Stimulated activated CD4-positive, alpha-beta T cell treated with anti-CD3 and anti-CD28 coated beads, Interleukin-4, amount 100 ng/mL, for 24 hours (primary cell): ENCODE measurements at places on chromosomes 4 and X.

DNA sequence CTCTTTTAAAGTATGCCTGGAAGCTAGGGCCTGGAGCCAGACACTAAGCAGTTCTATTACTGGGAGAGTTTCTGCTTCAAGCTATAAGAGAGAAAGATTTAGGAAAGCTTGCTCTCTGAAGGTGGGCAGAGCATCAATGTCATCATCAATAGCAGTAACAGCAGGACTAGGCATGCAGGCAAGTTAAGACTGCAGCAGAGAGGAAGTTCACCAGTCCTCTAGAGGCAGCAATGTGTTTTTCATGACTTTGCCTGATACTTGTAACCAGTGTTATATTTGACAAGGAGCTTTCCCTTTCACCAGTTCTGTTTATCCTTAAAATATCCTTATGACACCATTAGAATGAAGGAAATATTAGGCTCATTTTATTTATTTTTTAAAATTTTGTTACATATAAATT is 237.9 kb downstream of the KCTD8 start:
- no peak for DNase-seq

DNA sequence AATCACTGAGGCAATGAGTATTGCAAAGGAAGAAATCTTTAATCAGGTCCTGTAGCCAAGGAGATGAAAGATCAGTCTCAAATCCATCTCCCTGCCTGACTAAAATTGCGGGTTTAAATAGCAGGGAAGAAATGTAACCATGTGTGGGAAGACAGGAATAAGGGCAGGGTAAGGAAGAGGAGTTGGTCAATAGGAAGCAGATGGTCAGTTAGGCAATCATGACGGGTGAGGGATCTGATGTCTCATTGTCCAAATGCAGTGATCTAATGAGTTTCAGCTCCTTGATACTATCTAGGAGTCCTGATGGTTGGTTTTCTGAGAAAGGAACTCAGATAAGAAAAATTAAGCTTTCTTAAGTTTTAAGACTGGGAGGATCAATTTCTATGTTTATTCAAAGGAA is 200.8 kb downstream of the SPATA18 start:
- DNase-seq, result no peak

DNA sequence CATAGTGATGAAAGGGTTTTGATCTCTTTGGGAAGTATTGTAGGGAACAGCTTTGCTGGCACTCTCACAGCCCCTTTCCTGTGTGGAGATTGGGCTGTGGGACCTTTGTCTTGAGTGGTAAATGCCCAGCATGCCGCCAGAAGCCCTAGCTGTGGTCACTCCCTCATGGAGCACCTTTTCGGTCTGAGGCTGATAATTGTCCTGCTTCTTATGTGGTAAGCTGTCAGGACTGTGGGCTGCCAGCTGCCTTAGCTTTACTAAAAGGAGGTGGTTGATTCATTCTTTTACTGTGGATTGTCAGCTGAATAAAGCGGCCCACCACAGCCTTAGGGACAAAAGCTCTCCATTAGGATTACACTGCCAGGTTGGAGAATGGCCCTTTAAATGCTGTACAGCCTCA is 7.1 kb downstream of the PASD1 start:
- DNase-seq, result no peak

- DNase-seq, result peak; percentile 65
These were observed 11.8 kb upstream of the DCUN1D4 start for GRCh38 chr4:51831133-51831532.

- no peak for DNase-seq
These were observed 280.9 kb upstream of the RPS6KA3 start for GRCh38 chrX:20547611-20548051.

- no peak for DNase-seq
These were observed 135.0 kb upstream of the TENT5D start for GRCh38 chrX:80285131-80285773.

GRCh38 chrX:120793098-120793497 is 82.6 kb downstream of the CT47B1 start:
- DNase-seq, result no peak

DNA sequence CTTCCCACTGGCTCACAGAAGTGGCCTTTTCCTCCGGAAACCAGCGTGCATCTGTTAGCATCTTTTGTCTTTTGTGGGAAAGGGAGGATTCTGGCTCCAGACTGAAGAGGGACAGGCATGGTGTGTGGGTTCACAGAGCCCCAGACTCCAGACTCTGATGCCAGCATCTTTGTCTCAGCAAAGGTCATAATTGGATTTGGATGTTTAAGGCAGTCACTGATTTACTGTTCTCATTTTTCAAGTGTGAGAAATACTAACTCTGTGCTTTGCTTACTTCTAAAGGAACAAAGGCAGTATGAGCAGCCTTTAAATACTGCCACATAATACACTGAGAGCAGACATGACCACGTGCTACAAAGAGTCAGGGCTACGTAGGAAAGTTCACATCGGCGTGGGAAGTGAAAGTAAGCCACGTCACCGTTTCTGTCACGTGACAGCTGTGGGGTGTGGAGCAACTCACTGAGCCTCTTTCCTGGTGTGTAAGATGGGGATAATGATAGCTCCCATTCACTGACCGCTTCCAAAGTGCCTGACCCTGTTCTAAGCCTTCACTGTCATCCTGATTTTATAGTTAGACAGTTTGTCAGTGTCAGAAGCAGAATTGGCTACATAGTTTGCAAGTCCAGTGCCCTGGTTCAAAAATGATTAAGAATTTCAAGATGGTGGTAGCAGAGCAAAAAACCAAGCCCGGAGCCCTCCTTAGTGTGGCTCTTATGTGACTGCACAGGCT is 24.8 kb upstream of the TMSB4X start:
- DNase-seq, result peak; percentile 87

DNA sequence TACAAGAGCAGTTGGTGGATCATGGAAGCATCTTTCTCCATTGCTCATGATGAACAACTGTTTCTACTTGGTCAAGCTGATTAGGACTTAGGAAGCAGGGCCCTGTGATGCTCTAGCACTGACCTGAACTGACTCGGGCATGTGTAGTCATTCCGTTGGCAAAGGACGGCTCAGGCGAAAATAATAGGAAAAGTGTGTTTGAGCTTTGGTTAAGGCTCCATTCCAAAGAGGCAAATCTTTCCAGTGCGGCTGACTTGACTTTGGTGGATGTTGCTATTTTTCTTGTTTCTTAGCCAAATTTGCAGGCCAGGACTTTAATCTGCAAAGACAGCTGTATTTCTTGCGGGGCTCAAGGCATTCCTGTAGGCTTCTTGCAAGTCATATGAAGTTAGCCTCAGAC is 39.5 kb downstream of the ZNF518B start:
- DNase-seq, result no peak

GRCh38 chrX:46543441-46543840 is 1.8 kb downstream of the ZNF674 start:
- DNase-seq, result no peak

DNA sequence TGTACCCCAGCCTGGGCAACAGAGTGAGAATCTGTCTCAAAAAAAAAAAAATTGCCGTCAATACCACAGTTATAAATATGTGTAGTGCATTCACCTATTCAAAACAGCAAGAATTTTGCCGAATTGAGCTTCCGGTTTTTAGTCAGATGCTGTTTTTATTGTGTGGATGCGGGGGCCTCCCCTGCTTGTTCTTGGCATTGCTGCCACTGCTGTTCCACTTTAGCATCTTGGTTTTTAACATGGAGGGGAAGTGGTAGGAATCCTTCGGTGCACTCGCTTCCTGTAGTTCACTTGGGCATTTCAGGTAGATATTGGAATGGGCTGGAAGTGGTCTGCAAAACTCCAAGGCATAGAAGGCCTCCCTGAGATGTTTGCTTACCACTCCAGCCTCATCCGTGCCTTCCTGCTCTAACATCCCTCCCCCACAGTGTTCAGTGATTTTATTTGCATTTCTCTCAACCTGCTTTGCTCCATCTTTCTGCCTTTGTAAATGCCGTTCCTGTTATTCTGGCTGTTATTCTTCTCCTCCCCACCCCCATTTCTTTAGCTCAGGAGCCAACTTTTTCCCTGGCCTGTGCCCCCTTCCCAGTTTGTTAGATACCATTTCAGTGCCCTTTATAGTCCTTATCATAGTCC is 25.5 kb downstream of the MOB1B start:
- DNase-seq, result peak; percentile 6

GRCh38 chrX:150959557-150959956 is 23.6 kb upstream of the HMGB3 start:
- DNase-seq, result no peak

DNA sequence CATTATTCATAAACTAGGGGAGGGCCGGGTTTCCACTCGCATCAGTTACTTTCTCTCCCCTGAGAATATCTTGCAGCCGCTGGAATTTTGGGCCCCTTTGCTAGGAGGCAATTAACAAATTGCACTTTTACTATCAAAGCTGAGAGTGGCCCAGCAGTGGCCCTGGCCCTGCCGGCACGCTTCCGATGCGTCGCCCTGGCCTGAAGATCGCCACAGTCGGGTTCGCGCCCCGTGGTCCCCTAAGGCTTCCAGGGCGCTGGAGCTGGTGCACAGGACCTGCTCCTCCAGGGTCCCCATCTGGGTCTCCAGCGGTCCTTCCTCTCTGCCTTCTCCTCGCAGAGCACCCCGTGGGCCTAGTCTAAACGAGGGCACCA is 486 bp upstream of the CWH43 start:
- DNase-seq, result no peak

- DNase-seq, result no peak
These were observed 145.9 kb downstream of the CPEB2 start for GRCh38 chr4:15148199-15148598.

- no peak for DNase-seq
These were observed 111.3 kb upstream of the ELOVL6 start for GRCh38 chr4:110309675-110310074.

- DNase-seq, result no peak
These were observed 1.0 kb downstream of the GABRA3 start for GRCh38 chrX:152450076-152450475.

DNA sequence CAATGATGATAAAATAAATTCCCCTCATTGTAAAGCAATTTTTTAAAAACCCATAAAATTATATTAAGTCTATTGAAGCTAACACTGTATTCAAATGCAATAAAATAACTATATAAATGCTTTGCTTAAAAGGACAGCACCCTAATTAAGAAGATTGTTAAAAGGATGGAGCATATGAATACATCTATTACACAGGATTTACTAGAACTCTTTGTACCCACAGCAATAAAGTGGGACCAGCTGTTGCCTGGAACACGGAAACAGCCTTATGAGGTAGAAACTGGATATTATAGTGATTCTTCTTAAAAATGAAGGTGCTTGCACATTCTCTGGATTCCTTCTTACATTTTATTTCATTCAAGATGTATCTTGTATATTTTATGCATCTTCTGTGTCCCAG is 298.7 kb upstream of the KLF3 start:
- no peak for DNase-seq

- no peak for DNase-seq
These were observed 77.4 kb upstream of the GPR50 start for GRCh38 chrX:151099001-151099400.

GRCh38 chrX:135697601-135698000 is 15.8 kb upstream of the CT45A1 start:
- DNase-seq, result no peak

- no peak for DNase-seq
These were observed 25.8 kb downstream of the GUCY1B1 start for GRCh38 chr4:155784637-155785036.

- no peak for DNase-seq
These were observed 61.5 kb downstream of the AMOT start for GRCh38 chrX:112779139-112779538.

- no peak for DNase-seq
These were observed 63.7 kb upstream of the RPL34 start for GRCh38 chr4:108556588-108557200.

DNA sequence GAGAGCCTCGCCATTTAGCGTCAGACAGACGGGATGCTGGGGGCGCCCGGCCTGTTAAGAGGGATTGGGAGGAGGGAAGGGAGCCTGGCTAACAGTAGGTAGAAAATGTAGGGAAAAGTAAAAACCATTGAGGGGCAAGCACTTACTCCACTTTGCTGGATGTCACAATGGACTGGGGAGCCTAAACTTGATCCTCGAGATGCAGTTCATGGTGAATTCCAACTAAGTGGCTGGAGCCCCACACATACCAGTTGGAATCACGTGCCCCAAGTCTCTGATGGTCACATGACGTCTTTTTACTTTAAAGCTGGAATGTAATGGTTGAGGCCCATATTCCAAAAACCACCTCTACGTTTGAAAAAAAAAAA is 1.5 kb downstream of the PLS3 start:
- no peak for DNase-seq

DNA sequence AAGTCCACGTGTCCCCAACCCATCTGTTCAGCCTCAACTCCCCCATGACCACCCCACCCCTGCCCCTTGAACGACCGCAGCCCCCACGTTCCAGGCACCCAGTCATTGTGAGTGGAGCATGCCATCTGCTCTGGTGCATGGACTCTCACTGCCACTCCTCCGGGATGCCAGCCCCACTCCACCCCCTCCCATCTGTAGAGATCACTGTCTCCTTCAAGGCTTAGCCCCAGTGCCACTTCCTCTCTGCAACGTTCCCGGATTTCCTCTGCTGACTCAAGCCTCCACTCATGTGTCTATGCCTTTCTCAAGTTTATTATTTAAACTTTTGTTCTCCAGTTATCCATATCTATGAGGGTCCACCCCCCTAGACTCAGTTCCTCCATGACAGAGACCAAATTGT is 54.0 kb downstream of the MAML3 start:
- DNase-seq, result no peak
